Activated CD4-positive, alpha-beta T cell treated with anti-CD3 and anti-CD28 coated beads, Interleukin-2, Interleukin-4, amounts not matched to agents 100 ng/mL and 50 ng/mL, durations not matched to agents 16 hours and 8 hours (primary cell): ENCODE measurements at places on chromosomes 3 and 15.

- DNase-seq, result no peak
These were observed 98.6 kb downstream of the MECOM start for GRCh38 chr3:169564883-169565282.

DNA sequence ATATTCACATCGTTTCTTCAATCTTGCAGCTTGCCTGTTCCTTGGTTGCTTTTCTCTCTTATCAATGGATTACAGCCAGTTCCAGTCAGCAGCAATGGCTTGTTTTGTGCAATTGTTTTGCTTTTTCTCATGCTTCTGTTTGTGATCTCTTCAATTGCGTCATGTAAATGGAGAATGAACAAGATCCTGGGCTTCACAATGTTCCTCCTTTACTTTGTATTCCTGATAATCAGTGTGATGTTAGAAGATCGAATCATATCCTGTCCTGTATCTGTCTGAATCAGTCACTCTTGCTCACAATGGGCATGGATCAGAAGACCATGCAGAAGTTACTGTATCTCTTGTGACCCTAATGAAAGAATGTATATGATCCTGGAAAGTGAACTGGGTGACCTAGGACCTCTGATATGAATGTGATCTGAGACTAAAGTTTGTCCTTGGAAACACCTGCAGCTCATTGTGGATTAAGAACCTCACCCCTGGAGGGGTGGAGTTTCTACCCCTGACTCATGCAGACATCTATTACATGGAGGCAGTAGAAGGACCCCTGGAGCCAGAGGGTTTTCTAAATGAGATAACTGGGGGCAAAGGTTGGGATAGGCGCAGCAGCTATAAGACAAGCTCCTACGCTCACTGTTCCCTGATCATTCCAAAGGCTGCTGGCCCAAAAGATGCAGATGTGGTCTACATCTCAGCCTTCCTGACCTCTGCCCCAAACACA is 32.2 kb downstream of the SLC24A1 start:
- no peak for DNase-seq

GRCh38 chr15:25244731-25245585 is 193.9 kb downstream of the UBE3A start:
- DNase-seq, result no peak

DNA sequence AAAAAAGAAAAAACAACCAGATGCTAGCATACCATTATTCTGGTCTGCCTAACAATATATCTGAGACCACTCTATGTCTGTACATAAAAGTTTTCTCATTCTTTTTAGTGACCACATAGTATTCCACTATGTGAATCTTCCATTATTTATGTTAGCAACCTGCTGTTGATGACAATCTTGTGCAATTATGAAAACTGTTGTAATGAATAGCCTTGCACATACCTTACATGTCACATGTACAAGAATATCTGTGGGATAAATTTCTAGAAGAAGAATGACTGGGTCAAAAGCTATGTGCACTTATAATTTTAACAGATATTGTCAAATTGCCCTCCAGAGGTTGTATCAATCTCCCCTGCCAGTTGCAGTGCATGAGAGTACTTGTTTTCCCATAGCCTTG is 62.5 kb downstream of the ARHGAP31 start:
- DNase-seq, result no peak

GRCh38 chr15:35705884-35706585 is 160.1 kb upstream of the DPH6 start:
- DNase-seq, result no peak

DNA sequence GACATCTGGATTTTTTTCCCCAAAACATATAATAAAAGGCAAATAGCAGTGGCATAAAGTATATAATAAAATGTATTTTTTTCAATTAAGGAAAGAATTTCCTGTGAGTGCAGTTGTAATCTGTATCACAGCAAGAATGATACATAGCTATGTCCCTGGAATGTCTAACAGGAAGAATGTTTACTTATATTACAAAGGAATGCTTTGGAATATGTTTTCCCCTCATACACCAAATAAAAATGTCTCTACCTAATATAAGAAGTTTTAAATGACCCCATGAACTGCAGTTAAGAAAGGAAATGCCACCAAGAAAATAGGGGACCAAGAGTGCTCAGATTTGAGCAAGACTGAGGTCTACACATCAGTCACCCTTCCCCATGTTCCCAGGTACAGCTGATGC is 38.0 kb upstream of the ATP11B start:
- DNase-seq, result no peak

GRCh38 chr3:4225005-4225471 is 78.1 kb upstream of the SETMAR start:
- no peak for DNase-seq

DNA sequence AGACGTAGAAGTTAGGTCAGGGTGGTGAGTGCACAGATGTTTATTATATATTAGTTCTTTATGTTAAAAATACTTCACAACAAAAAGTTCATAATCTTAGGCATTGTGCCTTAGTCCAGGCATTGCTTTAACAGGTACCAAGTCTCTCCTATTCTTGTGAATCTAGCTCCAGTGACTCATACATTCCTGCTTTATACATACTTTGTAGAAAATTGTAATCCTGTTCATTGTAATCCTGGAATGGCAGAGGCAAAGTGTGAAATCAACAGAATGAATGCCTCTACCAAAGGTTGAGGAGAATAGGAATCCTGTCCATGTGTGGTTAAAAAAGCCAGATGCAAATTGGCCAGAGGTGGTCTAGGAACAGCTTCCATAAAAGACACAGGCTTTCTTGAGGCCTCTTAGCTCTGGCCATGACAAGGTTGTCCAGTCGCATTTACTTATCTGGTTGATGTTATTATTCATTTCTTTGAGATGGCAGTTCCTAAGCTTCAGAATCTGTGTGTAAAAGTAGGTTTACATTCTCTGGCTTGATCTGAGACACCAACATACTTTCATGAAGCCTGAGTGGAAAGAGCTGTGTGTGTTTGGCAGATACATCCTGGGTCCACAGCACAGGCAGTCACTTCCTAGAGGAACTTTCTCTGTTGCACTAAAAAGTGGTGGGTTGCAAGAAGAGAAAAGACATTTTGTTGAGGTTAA is 109.0 kb downstream of the CDIN1 start:
- no peak for DNase-seq

- no peak for DNase-seq
These were observed 2.0 kb upstream of the GALK2 start for GRCh38 chr15:49168016-49168415.

GRCh38 chr3:101722394-101723173 is 1.8 kb upstream of the CEP97 start:
- DNase-seq, result peak; percentile 36

DNA sequence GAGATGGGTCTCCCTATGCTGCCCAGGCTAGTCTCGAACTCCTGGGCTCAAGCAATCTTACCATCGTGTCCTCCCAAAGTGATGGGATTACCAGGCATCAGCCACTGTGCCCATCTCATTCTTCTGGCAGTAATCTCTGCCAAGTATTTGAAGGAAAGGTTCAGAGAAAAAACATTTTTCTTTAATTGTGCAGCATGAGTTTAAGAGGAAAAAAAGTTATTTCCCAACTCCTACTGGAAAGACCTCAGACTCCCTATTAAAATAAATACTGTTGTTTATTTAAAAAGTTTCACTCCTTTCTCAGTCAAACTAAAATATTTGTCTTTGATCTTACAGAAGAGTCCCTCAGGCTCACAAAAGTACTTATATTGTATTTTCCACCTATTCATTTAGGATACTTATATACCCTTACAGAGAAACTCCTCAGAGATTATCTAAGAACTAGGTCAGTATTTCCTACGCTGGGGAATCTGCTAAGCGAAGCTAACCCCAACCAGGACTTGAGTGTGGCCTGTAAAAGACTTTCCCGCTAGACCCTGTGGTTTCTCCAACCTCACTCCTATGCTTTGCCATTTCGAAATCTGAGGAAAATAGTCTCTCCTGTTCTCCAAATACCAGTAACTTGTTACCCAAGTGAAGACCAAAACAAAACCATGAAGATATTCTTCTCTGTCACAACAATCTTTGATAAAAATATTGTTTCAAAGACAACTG is 28.7 kb downstream of the WWTR1 start:
- DNase-seq, result no peak

- no peak for DNase-seq
These were observed 22.0 kb downstream of the SLC9A9 start for GRCh38 chr3:143826296-143826695.

DNA sequence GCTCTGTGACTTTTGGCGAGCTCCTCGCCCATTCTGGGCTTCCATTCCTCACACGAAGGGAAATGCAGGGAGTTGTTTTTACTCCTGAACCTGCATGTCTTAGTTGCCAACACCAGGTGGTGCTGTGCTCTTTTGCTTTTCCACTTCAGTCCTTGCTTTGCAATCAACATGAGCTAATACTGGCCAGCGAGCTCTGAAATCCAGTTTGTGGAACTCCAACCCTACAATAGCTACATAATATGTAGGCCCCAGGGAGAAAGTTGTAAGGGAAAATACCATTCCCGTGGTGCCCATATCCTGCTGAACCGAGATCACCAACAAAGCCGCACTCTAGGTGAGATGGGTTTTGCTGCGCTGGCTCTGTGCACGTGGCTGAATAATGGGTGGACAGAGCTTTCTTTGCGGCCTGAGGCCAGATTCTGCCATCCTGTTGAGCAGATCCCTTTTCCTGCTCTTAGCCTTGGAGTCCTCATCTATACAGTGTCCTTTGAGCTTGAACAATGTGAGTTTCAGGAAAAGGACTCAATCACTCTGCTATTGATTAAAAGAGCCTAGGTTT is 25.0 kb downstream of the LSM3 start:
- peak; percentile 36 for DNase-seq

DNA sequence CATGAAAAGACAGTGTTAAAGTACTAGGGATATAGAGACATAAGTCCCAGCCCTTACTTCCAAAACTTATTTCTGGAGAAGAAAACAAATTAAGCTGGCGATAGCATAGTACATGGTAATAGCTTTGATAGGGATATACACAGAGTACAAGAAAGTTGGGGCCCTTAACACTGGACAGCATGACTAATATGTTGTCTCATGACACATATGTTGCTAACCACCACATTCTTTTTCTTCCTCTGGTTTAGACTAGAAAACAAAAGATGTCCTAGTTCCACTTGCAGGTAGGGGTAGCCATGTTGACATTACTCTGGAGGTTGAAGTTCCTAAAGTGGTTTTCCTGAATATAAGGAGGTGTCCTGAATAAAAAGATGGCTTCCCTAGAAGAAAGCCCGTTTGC is 75.3 kb downstream of the RFX7 start:
- DNase-seq, result no peak

- no peak for DNase-seq
These were observed 108.4 kb upstream of the SLC6A11 start for GRCh38 chr3:10707400-10708215.

GRCh38 chr3:171347301-171348039 is 112.7 kb downstream of the TNIK start:
- peak; percentile 12 for DNase-seq

- DNase-seq, result no peak
These were observed 9.4 kb downstream of the TCF12 start for GRCh38 chr15:56927816-56928215.
